Heart left ventricle (tissue), 16 donors: ENCODE measurements at places on chromosomes 2 and 18. TPM values are rescaled to one million over a fixed set of nuclear protein-coding genes. Genes with fewer than 3 reads are reported as not detected.

- DNase-seq: no peak
Measured at GRCh38 chr2:161983866-161984265, 90.1 kb downstream of the DPP4 start.

DNA sequence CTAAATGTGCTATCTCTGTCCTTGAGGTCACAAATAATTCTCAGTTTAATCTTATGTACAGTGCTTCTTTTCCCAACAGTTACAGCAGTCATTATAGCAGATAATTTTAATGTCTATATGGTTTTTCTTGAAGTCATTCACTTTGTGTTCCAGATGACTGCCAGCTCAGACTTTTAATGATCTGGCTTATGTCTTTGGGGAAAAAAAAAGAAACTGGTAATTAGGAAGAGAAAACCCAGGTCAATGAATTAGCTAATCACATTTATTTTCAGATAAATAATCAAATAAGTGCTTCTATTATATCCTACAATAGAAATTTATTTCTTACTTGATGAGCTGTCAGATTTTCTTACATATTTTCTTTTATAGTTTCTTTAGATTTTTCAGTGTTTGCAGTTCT lies 96.0 kb downstream of the COMMD1 start:
- DNase-seq: no peak

The AQP12A gene
- polyA plus RNA-seq: not detected

- DNase-seq: no peak
Measured at GRCh38 chr2:4753721-4754120, 938.5 kb upstream of the SOX11 start.

The MAPK4 gene
- 8.5 TPM for polyA plus RNA-seq

The CPO gene
- 0.10 TPM for polyA plus RNA-seq

- peak; percentile 70 for DNase-seq
Measured at GRCh38 chr2:136117391-136117841, 533 bp downstream of the CXCR4 start.

DNA sequence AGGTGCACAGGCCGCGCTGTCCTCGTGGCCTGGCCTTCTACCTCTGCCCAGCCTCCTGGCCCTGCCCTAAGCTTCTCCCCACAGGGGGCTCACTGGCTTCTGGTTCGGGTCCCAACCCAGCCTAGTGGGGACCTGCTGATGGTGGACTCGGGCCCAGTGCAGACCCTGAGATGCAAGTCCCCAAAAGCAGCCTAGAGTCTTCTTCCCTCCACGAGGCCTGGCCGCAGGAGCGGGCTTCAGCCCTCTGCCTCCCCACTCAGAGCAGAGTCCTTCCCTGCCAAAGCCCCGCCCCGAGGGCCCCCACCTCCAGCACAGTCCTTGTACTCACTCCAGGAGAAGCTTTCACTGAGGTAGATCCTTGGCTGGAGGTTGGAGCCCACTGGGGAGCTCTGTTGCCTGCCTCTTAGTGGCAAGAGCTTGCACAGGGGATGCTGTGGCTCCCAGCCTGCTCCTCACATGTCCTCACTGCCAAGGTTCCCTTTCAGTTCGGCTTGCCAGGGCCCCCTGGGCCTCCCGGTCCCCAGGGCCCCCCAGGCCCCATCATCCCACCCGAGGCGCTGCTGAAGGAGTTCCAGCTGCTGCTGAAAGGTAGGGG lies 3.6 kb downstream of the ERFE start:
- DNase-seq: no peak

DNA sequence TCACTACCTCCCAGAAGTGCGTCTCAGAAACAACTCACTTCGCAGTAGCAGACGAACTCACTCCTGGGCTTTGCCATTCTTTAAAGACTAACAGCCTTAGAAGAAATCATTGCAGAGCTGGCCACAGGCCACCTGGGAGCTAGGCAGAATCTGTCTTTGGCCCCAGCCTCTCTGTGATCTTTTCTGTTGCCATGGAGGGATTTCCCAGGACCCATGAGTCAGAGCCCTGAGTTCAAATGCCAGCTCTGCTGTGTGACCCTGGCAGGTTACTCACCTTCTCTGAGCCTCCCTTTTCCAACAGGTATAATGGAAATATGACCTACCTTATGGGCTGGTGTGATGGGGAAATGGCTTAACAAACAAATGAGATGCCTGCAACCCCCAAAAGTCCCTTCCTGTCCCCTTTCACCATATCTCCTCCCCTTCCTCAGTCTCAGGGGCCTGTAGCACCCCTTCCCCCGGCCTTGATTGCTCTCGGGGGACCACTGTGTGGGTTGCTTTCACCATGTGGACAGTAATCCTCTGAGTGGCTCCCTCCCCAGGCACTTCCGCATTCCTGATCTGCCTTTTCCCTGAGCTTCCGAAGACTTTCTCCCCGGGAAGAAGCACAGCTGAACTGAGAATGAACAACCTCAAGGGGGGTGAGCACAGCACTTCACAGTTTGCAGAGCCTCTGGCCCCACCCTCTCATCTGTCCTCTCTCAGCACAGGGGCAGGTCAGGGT lies 34.0 kb upstream of the SLC66A3 start:
- no peak for DNase-seq

GRCh38 chr2:104919127-104919526 lies 65.2 kb downstream of the POU3F3 start:
- no peak for DNase-seq

DNA sequence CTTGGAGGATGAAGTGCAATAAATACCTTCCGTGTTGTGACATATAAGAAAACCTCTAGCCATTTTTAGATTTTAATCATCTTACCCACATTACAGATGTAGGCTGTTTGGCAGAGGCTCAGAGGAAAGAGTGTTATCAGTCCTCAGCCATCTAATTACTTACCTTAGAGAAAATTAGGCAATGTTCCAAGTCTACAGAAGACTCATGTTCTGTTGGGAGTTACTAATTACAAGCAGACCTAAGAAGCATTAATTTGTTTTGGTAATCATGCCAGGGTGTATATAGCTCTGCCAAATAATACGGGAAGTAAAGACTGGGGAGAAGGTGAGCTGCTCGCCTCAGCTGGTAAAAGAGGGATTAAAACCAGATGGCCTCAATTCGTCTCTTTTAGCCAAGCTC lies 125.8 kb upstream of the PGAP1 start:
- DNase-seq: no peak

DNA sequence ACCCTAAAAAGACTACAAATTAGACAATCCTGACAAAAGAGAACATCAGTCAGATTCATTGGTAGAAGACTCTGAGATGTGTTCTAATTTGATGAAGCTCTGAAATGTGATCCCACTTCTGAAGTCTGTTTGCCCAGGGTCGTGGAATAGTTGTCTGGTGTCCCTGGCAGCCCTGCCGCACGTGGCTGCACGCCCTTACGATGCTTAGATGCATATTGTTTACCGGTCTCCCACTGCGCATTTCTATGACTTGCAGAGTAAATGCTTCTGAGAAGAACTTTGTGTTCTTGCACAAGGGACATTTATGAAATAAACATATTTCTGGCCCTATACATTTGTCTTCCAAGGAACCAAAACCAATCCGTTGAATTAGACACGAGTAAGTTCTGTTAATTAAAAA lies 243.2 kb downstream of the BABAM2 start:
- DNase-seq: no peak

GRCh38 chr2:226488034-226488433 lies 311.6 kb downstream of the IRS1 start:
- DNase-seq: no peak

The TFCP2L1 gene
- 0.15 TPM for polyA plus RNA-seq

GRCh38 chr2:190387422-190387821 lies 20.7 kb upstream of the MFSD6 start:
- no peak for DNase-seq

DNA sequence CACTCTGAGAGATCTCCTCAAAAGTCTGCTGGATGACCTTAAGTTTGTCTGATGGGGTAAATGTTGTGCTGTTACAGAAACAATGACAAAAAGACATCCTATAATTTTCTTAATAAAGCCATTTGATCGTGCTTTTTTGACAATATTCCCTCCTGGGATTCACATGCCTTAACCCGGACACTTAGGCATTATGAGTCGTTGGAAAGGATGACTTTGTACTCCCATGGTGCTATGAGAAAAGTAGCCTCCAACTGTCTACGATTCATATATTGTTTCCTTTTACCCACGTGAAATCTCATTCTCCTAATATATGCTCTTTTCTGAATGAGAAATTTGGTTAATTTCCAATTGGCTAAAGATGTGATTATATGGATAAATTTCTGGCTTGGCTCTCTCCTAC lies 6.1 kb upstream of the MPP4 start:
- DNase-seq: no peak

DNA sequence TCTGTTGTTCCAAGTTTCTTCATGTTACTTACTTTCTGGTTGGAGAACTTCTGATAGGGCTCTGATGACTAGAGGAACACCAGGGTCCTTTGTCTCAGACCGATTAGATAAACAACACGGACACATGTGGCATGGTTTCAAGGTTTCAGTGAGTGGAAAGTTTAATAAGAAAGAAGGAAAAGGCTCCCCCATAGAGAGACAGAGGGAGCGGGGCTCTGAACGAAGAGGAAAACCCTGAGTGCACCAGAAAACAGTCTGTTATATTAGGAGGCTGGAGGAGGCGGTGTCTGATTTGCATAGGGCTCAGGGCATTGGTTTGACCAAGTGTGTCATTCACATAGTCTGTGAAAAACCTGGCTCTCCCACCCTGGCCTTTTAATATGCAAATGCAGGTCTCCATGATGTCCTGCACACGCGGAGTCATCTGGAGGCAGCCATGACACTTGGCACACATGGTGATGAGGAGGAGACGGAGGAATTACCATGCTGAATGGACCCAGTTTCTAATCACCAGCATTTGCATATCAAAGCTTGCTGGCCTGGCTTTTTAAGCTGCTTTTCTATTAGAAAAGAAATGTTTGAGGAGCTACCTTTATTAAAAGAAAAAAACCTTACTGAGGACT lies 94.2 kb downstream of the PTPN4 start:
- no peak for DNase-seq

GRCh38 chr2:105820691-105821090 lies 76.0 kb downstream of the NCK2 start:
- no peak for DNase-seq

- DNase-seq: no peak
Measured at GRCh38 chr2:104698276-104698675, 155.6 kb upstream of the POU3F3 start.

- DNase-seq: no peak
Measured at GRCh38 chr2:55097461-55098410, 47.5 kb upstream of the RTN4 start.

The ZDBF2 gene
- 1.7 TPM for polyA plus RNA-seq

The HOXD13 gene
- not detected for polyA plus RNA-seq

- no peak for DNase-seq
Measured at GRCh38 chr2:8527676-8528075, 154.2 kb upstream of the ID2 start.

DNA sequence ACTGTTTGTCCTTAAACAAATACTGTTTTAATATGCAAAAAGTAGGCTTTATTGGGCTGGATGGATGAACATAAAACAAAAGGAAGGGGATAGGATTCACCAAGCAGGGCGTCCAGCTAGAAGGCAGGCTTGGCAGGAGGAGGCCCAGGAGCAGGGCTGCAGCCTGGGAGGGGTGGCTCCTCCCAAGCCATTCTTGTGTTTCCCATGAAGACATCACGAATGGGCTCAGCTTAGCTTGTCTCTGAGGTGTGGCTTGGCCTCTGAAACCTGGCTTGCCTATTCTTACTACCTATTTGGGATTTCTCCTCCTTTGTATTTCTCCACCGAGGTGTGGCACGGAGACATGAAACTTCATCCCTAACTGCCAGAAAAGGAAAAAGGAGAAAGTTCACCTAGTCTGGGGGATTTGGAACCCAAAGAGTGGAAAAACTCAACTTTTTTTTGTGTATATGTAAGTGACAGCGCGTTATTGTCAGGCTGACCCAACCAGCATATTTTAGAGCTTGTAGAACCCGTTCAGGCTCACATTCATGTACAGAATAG lies 481.9 kb upstream of the SPRED2 start:
- no peak for DNase-seq

GRCh38 chr2:5869936-5870335 lies 177.8 kb downstream of the SOX11 start:
- no peak for DNase-seq

DNA sequence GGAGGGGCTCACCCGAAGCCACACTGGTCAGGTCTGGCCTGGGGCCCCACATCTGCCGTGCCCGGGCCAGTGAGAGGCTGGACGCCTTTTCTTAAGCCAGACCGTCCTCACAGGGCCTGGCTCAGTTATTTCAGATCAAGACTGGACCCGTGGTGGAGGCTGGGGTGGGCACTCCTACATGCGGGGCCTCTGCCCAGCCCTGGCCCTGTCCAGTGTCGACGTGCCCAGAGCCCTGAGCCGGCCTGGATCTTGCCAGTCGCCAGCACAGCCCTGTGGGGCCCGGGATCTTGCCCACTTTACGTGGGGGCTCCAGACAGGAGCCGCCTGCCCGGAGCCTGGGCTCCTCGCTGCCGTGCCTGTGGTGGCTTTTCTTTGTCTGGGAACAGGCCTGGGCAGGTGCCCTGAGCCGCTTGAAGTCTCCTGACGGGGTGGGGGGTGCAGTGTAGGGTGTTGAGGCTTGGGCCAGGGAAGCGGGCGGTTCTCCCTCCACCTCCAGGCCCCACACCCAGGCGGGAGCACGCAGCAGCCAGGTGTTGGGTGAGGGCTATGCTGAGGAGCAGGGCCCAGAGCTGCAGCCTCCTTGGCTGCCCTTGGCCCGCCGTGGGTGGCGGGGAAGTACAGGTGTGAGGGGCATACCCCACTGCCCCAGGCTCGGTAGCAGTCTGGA lies 6.0 kb downstream of the GPC1 start:
- DNase-seq: peak; percentile 21

The DES gene
- 15,024 TPM for polyA plus RNA-seq

- DNase-seq: no peak
Measured at GRCh38 chr2:207357216-207357615, 172.5 kb upstream of the CREB1 start.

The TEKT4 gene
- polyA plus RNA-seq: not detected

The GCG gene
- polyA plus RNA-seq: not detected

The MOCOS gene
- 0.27 TPM for polyA plus RNA-seq

The STAT4 gene
- 0.53 TPM for polyA plus RNA-seq

The CHRNA1 gene
- polyA plus RNA-seq: 0.07 TPM

DNA sequence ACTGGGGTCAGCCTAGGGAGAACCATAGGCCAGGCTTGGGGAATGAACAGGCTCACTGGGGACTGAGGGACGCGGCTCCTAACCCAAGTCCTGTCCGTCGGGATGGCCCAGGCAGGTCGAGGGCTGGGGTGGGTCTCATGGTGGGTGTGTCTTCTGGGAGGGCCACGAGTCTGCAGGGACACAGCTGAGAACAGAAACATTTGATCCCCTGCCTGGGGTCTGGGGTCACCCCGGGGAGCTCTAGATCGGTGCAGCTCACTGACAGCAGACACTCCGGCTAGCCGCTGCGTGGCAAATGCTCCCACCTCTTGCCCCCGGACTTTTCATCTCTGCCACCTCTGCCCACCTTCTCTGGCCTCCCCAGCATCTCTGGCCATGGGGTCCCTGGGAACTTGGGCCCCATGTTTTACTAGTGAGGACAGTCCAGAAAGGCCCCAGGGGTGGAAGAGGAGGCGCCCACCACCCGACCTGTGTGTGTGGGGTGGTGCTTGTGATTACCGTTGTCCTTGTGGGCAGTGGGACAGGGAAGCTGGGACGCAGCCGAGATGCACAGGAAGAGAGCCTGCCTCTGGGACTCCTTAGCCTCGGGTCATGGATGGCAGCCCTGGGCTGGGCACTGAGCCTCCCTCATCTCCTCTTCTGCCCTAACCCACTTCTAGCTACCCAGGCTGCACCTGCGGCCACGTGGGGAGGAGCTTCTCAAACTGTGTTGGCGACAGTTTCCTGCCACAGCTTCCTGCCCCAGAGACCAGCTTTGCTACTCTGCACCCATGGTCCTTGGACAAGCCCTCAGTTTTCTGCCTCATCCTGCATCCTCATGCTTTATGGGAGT lies 4.9 kb downstream of the ZAP70 start:
- no peak for DNase-seq

The ZNF512 gene
- polyA plus RNA-seq: 8.4 TPM

- no peak for DNase-seq
Measured at GRCh38 chr2:70330476-70330875, 28.6 kb upstream of the FAM136A start.
